ENCODE measurements at places on chromosomes 12 and 14. TPM values are rescaled to one million over a fixed set of nuclear protein-coding genes. Genes with fewer than 3 reads are reported as not detected.

GRCh38 chr14:63045234-63045611 is at the start of gene KCNH5:
Gene KCNH5, minus strand, starts transcription at chr14:63045458. Its CDS starts 272 bp downstream, at chr14:63045186.
- DNase-seq = peak; percentile 90
- H3K4me3 ChIP-seq = peak within 1 kb of the TSS; percentile 62
- no peaks in the 10 kb centered on the region for H3K36me3 ChIP-seq
- H3K4me1 ChIP-seq = no peaks in the 10 kb centered on the region

GRCh38 chr12:118866346-118866745 is 115.0 kb upstream of the SRRM4 start:
- H3K27me3 ChIP-seq = no peaks in the 10 kb centered on the region
- no peaks in the 10 kb centered on the region for H3K36me3 ChIP-seq
- no peaks in the 10 kb centered on the region for H3K4me1 ChIP-seq
- H3K27ac ChIP-seq = no peak overlapping the region
- no peak overlapping the region for H3K4me3 ChIP-seq
- no peak for DNase-seq

GRCh38 chr12:121499929-121500793 is 80.7 kb downstream of the KDM2B start:
- peak; percentile 90 for DNase-seq
- H3K4me1 ChIP-seq = peaks cover 4% of the 10 kb centered on the region
- H3K27me3 ChIP-seq = no peaks in the 10 kb centered on the region
- peak overlapping the region; percentile 54 for H3K4me3 ChIP-seq
- 0 out of 2 replicates have a peak overlapping the region, but pooled peaks have one; percentile 2 for H3K27ac ChIP-seq
- no peaks in the 10 kb centered on the region for H3K36me3 ChIP-seq

- no peak overlapping the region for H3K4me3 ChIP-seq
- H3K36me3 ChIP-seq = no peaks in the 10 kb centered on the region
- no peaks in the 10 kb centered on the region for H3K4me1 ChIP-seq
- no peak for DNase-seq
Measured at GRCh38 chr12:38386205-38386985, 69.8 kb downstream of the ALG10B start.

- no peak overlapping the region for H3K27ac ChIP-seq
- peaks cover 23% of the 10 kb centered on the region for H3K4me1 ChIP-seq
- DNase-seq = peak; percentile 51
- no peaks in the 10 kb centered on the region for H3K36me3 ChIP-seq
Measured at GRCh38 chr14:104803912-104804410, 3.1 kb downstream of the ZBTB42 start.

DNA sequence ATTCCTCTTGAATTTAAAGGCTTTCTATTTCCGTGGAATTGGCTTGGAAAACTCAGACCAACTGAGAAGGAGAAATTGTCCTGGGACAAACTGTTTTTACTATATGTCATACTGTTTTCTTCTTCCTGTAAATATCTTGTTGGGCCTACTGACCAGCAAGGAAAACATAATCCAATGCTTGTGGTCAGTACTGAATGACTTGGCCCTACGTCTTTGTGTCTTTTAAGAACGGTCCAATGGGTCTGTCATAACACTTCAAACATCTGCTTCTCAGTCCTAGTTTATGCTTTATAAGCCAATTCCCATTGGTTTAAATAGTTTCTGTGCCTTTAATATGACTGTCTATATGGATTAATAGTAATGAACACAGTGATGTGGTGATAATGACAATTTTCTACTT is 248.5 kb upstream of the DDHD1 start:
- peaks cover 7% of the 10 kb centered on the region for H3K27me3 ChIP-seq
- H3K36me3 ChIP-seq = no peaks in the 10 kb centered on the region
- DNase-seq = no peak

GRCh38 chr12:108495054-108495453 is 20.0 kb upstream of the FICD start:
- H3K27ac ChIP-seq = no peak overlapping the region
- no peaks in the 10 kb centered on the region for H3K36me3 ChIP-seq
- no peak overlapping the region for H3K4me3 ChIP-seq
- H3K27me3 ChIP-seq = no peaks in the 10 kb centered on the region
- DNase-seq = peak; percentile 59

GRCh38 chr14:26621364-26621763 is 23.5 kb upstream of the NOVA1 start:
- H3K27me3 ChIP-seq = no peaks in the 10 kb centered on the region
- H3K4me1 ChIP-seq = no peaks in the 10 kb centered on the region
- DNase-seq = no peak
- no peak overlapping the region for H3K4me3 ChIP-seq

DNA sequence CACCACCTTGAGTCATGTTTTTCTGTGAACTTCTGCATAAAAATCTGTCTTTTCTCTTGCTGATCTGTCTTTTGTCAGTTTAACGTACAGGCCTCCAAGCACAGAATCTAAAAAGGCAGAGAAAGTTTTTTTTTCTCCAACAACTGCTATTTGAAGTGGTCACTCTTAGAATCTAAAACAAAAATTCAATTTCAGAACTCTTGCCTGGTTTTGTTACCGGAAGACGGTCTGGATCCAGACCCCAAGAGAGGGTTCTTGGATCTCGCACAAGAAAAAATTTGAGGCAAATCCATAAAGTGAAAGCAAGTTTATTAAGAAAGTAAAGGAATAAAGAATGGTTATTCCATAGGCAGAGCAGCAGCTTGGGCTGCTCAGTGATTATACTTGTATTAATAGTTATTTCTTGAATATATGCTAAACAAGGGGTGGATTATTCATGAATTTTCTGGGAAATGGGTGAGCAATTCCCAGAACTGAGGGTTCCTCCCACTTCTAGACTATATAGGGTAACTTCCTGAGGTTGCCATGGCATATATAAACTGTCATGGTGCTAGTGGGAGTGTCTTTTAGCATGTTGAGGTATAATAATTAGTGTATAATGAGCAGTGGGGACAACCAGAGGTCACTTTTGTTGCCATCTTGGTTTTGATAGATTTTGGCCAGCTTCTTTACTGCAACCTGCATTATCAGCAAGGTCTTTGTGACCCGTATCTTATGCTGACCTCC is 150.0 kb upstream of the PLEKHA5 start:
- DNase-seq = no peak
- no peak overlapping the region for H3K27ac ChIP-seq
- no peaks in the 10 kb centered on the region for H3K27me3 ChIP-seq
- no peaks in the 10 kb centered on the region for H3K36me3 ChIP-seq
- no peak overlapping the region for H3K4me3 ChIP-seq

GRCh38 chr12:112503512-112503911 is 84.8 kb downstream of the PTPN11 start:
- DNase-seq = no peak
- H3K4me1 ChIP-seq = no peaks in the 10 kb centered on the region
- H3K27ac ChIP-seq = no peak overlapping the region
- H3K36me3 ChIP-seq = peaks cover 51% of the 10 kb centered on the region
- H3K4me3 ChIP-seq = no peak overlapping the region
- no peaks in the 10 kb centered on the region for H3K27me3 ChIP-seq

GRCh38 chr12:48901278-48901677 is 24.0 kb downstream of the FKBP11 start:
- no peaks in the 10 kb centered on the region for H3K36me3 ChIP-seq
- DNase-seq = no peak
- H3K4me1 ChIP-seq = no peaks in the 10 kb centered on the region
- no peak overlapping the region for H3K27ac ChIP-seq
- H3K27me3 ChIP-seq = no peaks in the 10 kb centered on the region

DNA sequence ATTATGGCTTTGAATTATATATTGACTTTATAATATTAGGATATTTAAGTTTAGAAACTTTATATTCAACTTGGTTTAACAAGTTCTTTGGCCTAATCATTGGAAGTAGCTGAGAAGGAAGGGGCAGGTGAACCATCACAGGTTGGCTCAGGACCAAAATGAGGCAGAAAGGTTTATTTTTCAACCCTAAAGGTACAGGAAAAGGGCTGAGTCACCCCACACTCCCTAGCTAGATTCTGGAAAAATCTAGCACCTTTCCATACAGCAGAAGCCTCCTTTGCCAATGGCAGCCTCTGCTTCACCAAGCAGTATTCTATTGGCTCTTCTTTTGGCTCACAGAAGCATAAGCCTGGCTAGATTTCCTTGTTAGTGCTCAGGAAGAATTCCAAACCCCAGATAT is 19.3 kb upstream of the MED6 start:
- no peak overlapping the region for H3K27ac ChIP-seq
- no peak overlapping the region for H3K4me3 ChIP-seq
- no peaks in the 10 kb centered on the region for H3K27me3 ChIP-seq
- H3K4me1 ChIP-seq = no peaks in the 10 kb centered on the region
- no peak for DNase-seq

DNA sequence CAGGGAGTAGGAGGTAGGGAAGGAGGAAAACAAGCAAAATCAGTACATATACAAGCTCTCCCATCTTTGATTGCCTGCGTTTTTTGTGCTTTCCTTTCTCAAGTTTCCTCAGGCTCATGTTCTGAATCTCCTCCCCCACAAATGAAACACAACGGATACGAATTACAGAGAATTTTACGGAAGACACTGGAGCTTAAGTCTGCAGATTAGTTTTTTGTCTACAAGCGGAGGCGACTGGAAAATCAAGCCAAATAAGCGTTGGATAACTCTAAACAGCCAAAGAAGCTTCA is 612 bp downstream of the WBP11 start:
- H3K27me3 ChIP-seq = no peaks in the 10 kb centered on the region
- H3K36me3 ChIP-seq = peaks cover 33% of the 10 kb centered on the region
- peak overlapping the region; percentile 81 for H3K27ac ChIP-seq
- peaks cover 2% of the 10 kb centered on the region for H3K4me1 ChIP-seq

- peaks cover 13% of the 10 kb centered on the region for H3K36me3 ChIP-seq
- H3K27ac ChIP-seq = no peak overlapping the region
- DNase-seq = no peak
- H3K4me1 ChIP-seq = no peaks in the 10 kb centered on the region
Measured at GRCh38 chr12:68624933-68625332, 14.2 kb downstream of the RAP1B start.

- H3K27me3 ChIP-seq = no peaks in the 10 kb centered on the region
- DNase-seq = no peak
- H3K36me3 ChIP-seq = no peaks in the 10 kb centered on the region
- H3K4me1 ChIP-seq = no peaks in the 10 kb centered on the region
Measured at GRCh38 chr12:126243814-126244440, 1178.7 kb downstream of the AACS start.

DNA sequence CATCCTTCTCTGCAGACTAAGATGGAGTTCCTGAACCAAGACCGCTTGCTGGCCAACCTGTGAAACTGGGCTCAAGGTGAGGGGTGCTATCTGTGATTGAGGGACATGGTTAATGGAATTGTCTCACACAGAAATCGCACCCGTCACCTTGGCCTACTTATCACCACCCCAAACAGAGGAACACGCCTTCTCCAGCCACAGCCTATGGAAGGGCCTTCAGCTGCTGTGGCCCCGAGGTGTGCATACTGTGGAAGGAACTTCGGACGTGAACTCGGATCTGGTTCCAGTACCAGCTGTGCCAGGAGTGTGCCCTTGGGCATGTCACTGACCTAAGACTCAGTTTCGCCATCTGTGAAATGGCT is 44.4 kb downstream of the EVL start:
- no peak for DNase-seq
- H3K27ac ChIP-seq = no peak overlapping the region
- H3K27me3 ChIP-seq = no peaks in the 10 kb centered on the region
- no peaks in the 10 kb centered on the region for H3K36me3 ChIP-seq

- peak; percentile 44 for DNase-seq
- peaks cover 3% of the 10 kb centered on the region for H3K4me1 ChIP-seq
- no peaks in the 10 kb centered on the region for H3K36me3 ChIP-seq
Measured at GRCh38 chr14:53306267-53306721, 153.2 kb upstream of the DDHD1 start.

- peak; percentile 55 for DNase-seq
- peak overlapping the region; percentile 91 for H3K4me3 ChIP-seq
- H3K27ac ChIP-seq = no peak overlapping the region
- H3K4me1 ChIP-seq = peaks cover 24% of the 10 kb centered on the region
Measured at GRCh38 chr12:121806546-121807423, 3.0 kb downstream of the SETD1B start.

DNA sequence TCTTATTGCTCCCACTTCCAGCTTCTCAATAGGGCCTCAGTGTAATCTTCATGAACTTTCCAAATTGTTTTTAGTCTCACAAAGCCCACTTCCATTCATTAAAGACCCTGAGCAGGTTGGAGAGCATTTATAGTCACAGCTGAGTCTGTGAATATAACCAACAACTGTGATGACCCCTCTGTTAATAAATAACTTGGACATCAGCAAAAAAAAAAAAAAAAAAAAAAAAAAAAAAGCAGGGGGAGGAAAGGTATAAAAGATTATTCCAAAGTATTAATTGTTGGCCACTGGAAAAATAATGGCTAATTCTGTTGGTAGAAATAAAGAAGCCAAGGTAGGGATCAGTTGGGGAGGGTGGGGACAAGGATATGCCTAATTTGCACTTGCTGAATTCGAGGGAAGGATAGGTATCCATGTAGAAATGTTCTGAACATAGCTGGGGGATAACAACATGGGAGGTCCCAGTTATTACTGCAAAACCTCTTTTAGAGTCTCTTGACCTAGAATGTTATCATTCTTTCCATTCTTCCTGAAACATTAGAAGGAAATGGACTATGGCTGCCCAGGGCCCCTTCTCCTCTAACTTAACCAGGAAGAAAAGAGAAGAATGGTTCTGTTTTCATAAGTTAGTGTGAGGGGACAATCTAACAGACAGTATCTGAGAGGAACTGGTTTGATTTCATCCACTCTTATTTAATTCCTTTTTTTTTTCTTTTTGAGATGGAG is 56.5 kb downstream of the SAMD4A start:
- no peak for DNase-seq
- H3K4me3 ChIP-seq = no peak overlapping the region
- H3K36me3 ChIP-seq = no peaks in the 10 kb centered on the region

- H3K27me3 ChIP-seq = no peaks in the 10 kb centered on the region
- H3K36me3 ChIP-seq = no peaks in the 10 kb centered on the region
- peaks cover 66% of the 10 kb centered on the region for H3K4me1 ChIP-seq
- peak overlapping the region; percentile 99 for H3K27ac ChIP-seq
- H3K4me3 ChIP-seq = no peak overlapping the region
Measured at GRCh38 chr14:77043984-77044485, 15.5 kb upstream of the IRF2BPL start.

GRCh38 chr12:113456761-113457160 is 14.9 kb downstream of the LHX5 start:
- H3K4me3 ChIP-seq = no peak overlapping the region
- no peak overlapping the region for H3K27ac ChIP-seq
- peaks cover 28% of the 10 kb centered on the region for H3K27me3 ChIP-seq
- H3K36me3 ChIP-seq = no peaks in the 10 kb centered on the region
- no peaks in the 10 kb centered on the region for H3K4me1 ChIP-seq

DNA sequence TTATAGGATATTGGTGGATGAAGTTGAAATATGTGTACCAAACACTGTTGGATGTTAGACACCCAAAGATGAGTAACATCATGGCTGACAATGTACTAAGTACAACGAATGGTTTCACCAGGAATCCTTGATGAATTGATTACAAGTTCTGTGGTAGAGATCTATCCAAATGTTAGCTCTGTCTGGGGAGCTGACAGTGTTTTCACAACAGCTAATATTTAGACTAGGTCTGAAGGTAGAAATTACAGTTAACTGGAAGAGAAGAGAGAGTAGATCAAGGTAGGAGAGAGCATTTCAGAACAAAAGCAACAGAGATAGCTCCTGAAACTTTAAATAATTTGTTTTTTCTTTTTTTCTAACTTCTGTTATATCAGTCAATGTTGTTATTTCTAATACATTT is 44.9 kb downstream of the DERA start:
- H3K36me3 ChIP-seq = peaks cover 15% of the 10 kb centered on the region
- no peak overlapping the region for H3K4me3 ChIP-seq
- H3K27me3 ChIP-seq = no peaks in the 10 kb centered on the region
- no peak overlapping the region for H3K27ac ChIP-seq

RNU4-1 gene
- not detected for polyA plus RNA-seq

STAC3 gene
- polyA plus RNA-seq = 0.63 TPM

TAS2R10 gene
- polyA plus RNA-seq = 0.21 TPM

P2RX7 gene
- polyA plus RNA-seq = 0.43 TPM

TPH2 gene
- not detected for polyA plus RNA-seq

KRT6C gene
- polyA plus RNA-seq = not detected

TAS2R13 gene
- 0.03 TPM for polyA plus RNA-seq

OAS1 gene
- 1.3 TPM for polyA plus RNA-seq

PMEL gene
- 2.7 TPM for polyA plus RNA-seq

SRGAP1 gene
- polyA plus RNA-seq = 2.6 TPM

PRR4 gene
- 4.3 TPM for polyA plus RNA-seq

Data from SK-N-SH (cell line).